ENCODE measurements at places on chromosomes 3 and 15.

- no peak for DNase-seq
Observed at GRCh38 chr3:160665784-160666526, 11.0 kb upstream of the ARL14 start.

DNA sequence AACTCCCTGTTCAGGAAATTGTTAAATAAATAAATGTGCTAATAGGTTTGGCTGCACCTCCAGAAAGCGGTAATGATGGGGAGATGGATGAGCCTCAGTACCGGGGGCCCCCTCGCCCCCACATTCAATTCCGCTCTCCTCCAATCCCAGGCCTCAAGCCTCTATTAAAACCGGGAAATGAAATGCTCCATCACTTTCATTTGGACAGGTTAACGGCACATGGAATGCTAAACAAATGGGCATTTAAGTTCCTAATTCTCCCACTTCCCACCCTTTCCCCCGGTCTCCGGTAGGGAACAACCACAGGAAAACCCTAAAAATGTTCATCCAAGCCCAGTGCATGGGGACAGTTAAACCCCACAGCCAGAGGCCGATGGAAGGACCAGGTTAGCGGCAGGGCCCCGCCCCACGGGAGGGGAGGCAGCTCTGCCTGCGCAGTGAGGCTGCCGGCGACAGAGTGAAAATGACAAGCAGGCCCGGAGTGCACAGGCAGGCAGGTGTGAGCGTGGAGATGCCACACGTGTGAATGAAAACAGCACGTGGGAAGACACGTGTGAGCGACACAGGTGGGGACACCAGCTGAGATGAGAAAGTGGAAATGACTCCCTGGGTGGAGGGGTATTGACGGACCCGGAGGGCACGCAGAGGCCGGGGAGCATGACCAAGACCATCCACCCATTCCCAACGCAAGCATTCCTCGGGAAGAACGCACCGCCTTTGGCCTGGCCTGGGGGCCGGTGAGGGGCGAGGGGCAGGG lies 28.1 kb downstream of the RNU5B-1 start:
- no peak for DNase-seq

DNA sequence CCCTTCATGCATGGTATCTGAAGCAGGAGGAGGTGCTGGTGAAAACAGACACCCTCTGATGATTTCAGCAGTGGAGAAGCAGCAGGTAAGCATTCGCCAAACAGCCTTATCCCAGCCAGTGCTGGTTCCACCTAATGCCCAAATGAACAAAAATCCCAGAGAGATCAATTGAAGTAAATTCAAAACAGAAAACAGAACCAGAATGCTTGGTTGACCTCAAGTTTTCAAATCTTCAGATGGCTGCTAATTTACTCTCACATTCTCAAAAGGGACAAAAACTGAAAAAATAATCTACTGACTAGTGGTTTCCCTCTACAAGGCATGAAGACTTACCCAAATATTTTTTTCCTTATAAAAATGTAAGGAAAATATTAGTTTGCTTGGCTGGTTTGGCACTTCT lies 87.0 kb upstream of the MYO5C start:
- no peak for DNase-seq

DNA sequence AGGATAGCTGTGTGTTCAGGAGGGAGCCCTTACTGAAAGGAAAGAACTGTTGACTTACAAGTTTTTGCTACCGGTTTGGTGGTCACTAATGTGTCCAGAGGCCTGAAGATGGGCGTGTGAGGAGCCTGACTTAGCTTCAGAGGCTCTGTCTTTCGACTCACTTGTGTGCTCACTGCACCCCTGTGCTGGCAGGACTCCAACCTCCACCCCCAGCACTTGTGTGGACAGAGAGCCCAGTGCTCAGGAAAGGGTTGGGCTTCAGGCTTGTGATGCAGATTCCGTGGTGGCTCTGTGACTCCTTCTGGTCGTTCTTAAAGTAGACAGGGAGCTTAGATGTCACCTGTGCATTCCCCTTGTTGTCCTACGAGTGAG lies 100.9 kb downstream of the PGPEP1L start:
- DNase-seq: no peak

DNA sequence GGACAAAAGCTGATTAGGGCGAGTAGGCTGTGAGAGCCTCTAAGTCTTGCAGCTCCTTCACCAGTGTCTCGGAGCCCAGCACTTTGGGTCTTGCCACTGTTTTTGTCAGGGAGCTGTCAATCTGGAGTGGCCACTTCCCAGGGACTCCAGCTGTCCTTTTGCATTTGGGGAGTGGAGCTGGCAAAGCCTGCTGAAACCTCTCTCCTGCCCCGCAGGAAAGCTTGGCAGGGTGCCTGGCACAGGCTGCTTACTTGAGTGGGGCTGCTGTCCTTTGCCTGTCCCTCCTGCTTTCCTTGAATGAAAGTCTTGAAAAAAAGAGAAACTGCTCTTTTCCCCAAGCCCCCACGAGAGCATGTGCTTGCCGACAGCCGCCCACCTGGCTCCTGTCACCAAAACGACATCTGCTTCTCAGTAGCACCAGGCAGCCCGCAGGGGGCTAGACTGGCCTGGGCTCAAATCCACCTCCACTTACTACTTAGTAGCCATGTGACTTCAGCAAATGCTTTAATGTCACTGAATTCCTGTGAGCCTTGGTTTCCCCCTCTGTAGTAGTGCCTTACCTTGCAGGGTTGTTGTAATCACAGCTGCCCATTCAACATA lies 13.7 kb downstream of the USP13 start:
- no peak for DNase-seq

GRCh38 chr15:25171111-25171811 lies 216.5 kb downstream of the SNRPN start:
- peak; percentile 13 for DNase-seq

DNA sequence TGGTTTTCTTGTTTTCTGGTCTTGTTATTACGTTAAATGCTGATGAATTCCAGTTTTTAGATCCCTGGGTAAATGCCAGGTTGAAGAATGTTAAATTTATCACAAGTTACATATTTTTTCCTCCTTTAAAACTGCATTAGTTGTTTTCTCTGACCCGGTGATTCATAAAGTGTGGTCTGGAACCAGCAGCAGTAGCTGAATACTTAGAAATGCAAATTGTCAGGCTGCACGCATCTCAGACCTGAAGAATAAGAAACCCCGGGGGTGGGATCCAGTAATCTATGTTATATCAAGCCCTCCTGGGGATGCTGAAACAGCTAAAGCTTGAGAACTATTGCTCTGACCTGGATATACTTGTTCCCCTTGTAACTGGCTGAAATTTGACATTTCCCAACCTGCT lies 69.1 kb downstream of the PEX5L start:
- no peak for DNase-seq

GRCh38 chr3:64157150-64158035 lies 67.9 kb downstream of the PRICKLE2 start:
- no peak for DNase-seq

DNA sequence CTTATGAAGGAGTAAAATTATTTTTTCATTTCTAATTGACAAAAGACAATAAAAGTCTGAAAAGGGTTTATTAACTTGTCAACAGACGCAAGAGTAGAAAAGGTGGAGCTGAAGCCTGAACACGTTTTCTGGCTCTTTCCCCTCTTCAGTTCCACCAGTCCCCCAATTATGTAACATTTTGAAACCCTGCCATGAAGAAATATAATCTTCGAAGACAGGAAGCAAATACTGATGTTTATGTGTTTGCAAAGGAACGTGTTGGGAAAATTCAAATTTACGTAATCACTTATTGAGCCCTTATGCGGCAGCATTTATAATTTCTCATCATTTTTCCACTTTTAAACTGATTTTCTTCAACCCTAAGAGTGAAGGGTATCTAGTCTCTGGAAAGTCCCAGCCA lies 767 bp downstream of the AP3S2 start:
- no peak for DNase-seq

- DNase-seq: no peak
Observed at GRCh38 chr3:197103766-197104165, 74.1 kb upstream of the MELTF start.

- no peak for DNase-seq
Observed at GRCh38 chr3:48013288-48013980, 2.8 kb downstream of the MAP4 start.

DNA sequence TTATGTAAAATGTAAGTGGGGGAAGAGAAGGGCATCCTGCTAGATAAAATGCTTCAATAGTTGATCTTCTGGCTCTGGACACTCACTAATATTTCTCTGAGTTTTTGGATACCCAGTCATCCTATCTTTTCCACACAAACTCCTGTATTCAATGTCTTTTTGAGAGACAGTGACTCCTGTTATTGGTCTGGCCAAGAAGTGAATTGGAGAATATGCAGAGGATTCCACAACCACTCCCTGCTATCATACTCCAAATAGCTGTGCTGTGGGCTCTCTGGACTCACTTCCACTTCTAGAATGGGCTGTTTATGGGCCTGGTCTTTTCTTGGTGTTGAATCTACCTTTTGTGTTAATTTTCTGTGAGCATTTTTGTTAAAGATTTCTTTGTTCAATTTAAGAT lies 376.8 kb downstream of the NLGN1 start:
- no peak for DNase-seq

DNA sequence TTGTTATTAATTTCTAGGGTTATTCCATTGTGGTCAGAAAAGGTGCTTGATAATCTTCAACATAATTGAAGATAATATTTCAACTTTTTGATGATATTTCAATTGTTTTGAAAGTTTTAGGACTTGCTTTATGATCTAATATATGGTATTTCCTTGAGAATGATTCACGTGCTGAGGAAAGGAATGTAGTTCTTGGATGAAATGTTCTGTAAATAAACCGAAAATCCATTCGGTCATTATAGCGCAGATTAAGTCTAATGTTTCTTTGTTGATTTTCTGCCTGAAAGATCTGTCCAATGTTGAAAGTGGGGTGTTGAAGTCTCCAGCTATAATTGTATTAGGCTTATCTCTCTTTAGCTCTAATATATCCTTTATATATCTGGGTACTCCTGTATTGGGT lies 617.5 kb upstream of the NECTIN3 start:
- no peak for DNase-seq

DNA sequence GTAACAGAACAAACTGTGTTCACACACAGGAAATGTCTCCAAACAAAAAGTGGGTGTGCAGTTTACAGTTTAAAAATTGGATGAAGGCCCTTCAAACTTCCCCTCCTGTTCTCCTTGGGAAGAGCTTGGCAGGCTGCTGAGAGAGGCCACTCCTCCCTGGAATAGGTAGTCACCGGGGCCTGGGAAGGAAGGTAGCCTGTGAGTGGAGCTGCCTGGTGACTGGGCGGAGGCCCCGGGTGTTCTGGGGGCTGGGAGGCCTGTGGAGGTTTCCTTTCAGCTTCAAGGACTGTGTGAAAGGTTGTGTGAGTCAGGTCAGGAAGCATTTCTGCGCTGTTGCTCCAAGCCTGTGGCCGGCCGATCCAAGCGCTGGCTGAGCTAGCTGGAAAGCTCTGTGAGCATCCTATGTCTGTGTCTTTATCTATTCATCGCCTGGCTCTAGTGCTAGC lies 14.1 kb downstream of the SLCO3A1 start:
- DNase-seq: no peak

DNA sequence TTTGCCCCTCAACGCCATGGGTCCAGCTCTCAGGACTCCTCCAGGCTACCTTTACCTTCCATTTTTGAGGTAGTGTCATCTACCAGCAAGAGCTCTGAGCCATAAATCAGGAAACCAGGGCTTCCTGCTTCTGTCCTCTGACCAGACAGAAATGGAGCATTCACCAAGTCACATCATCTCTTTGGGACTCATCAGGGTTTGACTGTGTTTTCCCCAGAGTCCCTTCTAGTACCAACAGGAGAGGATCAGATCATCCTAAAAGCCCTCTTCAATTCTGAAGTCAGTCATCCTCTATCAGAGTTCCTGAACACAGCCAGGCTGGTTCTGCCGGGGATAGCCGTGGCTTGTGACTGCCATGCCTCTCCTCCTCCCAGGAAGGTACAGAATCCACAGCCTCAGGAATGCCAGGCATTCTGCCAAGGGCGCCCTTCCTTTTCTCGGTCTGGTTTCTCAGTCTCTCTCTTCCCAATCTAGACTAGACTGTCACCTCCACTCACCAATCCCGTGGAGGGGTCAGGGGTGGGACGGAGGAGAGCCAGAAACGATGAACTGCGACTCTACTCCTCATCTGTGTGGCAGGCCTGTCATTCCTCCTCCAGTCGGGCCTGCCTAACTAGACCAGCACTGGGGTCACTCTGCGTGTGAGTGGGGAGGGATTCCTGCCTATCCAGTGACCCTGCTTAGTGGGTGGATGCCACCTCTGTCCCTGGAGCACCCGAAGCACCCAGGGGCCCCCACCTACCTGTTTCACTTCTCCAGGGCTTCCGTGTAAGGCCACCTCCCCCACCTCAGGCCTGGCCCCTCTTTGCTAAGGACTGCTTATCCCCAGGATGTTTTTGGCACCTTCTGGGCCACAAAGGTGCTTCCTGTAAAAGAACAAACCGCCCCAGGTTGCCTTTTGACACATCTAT lies 30.9 kb downstream of the CCNL1 start:
- peak; percentile 33 for DNase-seq

- no peak for DNase-seq
Observed at GRCh38 chr15:56295433-56295832, 51.8 kb upstream of the RFX7 start.

DNA sequence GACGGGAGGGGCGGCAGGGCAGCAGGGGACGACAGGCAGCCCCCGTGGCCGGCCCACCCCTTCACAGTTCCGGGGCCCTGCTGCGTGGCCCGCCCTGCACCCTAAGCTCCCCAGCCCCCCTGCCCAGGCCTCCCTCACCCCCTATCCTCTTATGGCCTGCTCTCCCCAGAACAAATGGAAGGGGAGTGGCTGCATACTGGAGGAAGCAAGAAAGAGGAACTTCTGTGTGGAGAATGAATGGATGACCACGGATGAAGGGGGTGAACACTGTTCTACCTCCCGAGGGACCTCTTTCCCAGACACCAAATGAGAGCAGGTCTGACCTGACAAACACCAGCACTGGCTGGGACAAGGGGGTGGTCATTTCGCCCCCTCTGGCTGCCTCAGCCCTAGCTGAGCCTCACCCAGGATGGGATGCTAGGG lies 25.0 kb downstream of the SEC61A1 start:
- DNase-seq: no peak

GRCh38 chr15:53454535-53454842 lies 305.0 kb downstream of the WDR72 start:
- no peak for DNase-seq

GRCh38 chr3:49213998-49214397 lies 42.6 kb downstream of the KLHDC8B start:
- no peak for DNase-seq

DNA sequence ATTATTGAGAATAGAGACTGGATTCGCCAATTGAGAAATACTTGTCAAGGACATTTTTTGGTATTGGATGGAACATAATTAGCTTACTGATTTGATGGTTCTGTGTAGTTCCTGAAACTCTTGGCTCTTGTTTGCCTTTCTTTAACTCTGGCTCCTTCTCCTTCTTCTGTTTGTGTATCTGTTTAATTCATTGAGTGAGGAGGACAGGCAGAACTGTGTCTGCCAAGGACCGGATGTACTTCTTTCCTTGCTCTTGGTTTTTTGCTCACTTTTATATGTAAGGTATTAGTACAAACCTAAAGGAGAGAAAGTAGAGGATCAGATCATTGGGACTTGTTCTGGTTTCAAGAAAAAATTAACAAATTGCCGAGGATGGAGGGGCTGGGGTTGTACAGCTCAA lies 48.9 kb downstream of the TCF12 start:
- DNase-seq: no peak

- no peak for DNase-seq
Observed at GRCh38 chr3:188319569-188319968, 165.6 kb downstream of the LPP start.
